Thymus (tissue), 14 donors: ENCODE measurements at places on chromosomes 7 and 10. TPM values are rescaled to one million over a fixed set of nuclear protein-coding genes. Genes with fewer than 3 reads are reported as not detected.
A peak's percentile ranks its signal among the peaks of the same experiment; 100 is the strongest.

The OR6B1 gene
- not detected for total RNA-seq

DNA sequence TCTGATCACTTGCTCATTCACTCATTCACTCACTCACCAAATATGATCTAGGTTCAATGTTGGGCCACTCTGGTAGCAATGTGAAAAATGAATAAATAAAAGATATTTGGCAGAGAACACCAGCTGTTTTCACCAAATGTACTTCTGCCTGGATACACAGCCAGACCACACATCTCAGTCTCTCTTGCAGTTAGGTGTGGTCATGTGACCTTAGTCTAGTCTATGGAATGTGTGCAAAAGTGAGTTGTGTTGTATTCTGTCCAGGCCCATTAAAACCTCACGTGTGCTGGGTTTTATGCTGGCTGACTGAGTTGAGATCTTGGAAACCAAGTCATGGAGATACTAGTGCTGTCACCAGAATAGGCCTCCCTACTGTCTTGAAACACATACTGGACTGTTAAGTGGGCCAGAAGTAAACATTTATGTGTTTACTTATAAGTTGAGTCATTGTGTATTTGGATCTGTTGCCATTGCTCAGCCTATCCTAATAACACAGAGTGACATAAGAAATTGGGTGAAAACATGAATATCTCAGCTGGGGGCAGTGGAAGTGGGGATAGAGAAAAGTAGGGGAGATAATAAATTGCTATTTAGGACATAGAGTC lies 145.5 kb downstream of the PTEN start:
- no peak for DNase-seq

- no peak for DNase-seq
Measured at GRCh38 chr7:65946904-65947303, 35.1 kb downstream of the GUSB start.

GRCh38 chr7:155526225-155526624 lies 20.1 kb downstream of the CNPY1 start:
- no peak for DNase-seq

DNA sequence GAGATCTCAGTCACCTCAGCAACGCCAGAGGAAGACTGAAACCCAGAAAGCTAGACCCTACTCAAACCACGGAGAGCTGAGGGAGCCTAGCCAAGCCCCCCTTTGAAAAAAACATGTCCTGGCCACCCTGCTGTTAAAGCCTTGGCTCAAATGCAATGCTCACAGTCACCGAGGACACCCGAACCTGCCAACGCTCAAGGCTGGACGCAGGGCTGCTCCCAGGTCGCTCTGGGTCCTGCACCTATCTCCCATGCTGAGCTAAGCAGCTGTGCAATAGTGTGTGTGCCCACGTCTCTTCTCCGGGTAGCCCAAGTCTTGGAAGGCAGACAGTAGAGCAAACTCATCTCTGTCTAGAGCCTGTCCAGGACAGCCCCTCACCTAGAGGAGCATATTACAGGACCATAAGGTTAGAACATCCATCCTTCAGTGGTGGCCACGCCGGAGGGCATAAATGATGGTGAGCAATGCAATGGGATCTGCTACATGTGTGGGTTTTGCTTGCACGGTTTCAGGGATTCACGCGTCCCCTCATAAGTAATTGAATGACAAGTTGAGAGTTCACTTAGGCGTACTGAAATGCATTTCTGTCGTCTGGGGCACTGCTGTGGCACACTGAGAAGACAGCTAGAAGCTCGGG lies 94.2 kb upstream of the DDC start:
- DNase-seq = no peak

- peak; percentile 41 for DNase-seq
Measured at GRCh38 chr7:7681936-7682329, 36.5 kb downstream of the RPA3 start.

DNA sequence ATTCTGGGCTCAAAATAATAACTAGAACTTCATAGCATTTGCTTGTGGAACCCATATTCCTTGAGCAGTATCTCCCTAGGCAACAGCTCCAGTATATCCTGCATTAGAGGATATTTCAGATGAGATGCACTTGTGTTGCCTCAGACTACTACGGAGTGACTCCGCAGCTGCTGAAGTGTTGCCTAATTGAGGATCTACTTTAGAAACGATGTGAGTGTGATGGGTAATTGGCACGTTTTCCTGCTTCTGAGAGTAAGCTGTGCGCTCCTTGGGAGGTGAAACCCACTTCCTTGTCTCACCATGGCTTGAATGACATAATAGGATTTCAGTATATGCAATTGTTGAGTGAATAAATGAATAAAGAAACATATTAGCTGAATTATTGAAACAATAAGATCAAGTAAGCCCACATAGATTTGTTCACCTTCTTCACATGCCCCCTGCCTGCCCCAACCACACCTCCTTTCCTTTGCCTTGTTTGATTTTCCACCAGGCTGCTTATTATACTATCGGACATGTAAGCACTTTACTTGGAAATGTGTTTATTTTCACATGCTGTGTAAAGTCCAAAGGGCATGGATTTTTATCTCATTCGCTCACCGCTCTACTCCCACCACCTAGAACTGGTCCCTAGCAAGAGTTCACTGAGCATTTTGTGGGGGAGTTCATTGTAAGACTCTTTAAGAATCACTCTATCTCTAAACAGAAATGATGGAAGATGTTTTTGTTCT lies 303.8 kb downstream of the KCNMA1 start:
- DNase-seq = no peak

- DNase-seq = no peak
Measured at GRCh38 chr7:12423355-12423996, 19.8 kb upstream of the VWDE start.

DNA sequence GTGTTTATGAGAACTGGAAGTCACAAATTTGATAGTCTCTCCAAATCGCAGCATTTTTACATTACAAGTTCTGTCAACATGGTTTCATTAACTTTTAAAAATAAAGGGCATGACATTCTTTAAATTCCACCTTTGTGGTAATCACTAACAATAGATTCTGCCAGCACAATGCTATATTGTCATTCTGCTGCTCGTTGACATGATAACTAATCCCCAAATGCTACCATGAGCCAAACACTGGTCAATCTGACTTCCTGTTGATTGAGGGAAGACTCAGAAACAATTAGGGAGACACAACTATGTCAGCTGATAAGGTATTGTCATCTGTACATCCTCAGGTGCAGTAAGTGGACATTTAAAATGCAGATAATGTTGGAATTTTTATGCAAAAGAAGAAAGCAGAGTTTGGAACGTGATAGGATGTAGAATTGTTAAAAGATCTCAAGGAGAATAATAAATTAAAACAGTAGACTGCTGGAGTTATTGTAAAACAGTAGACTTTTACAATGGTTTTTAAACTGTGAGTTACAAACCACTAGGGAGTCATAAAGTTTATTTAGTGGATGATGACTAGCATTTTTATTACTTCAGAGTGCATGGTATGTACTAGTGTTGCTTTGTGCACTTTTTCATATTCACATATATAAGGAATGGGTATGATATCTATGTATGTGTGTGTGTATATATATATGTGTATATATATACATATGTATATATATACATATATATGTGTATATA lies 126.4 kb upstream of the DKK1 start:
- DNase-seq = no peak

- no peak for DNase-seq
Measured at GRCh38 chr7:3739983-3740382, 438.9 kb downstream of the SDK1 start.

- DNase-seq = peak; percentile 21
Measured at GRCh38 chr10:72637398-72637857, 11.5 kb upstream of the MICU1 start.
